ENCODE measurements at places on chromosomes 1 and 21.
A peak's percentile ranks its signal among the peaks of the same experiment; 100 is the strongest.

DNA sequence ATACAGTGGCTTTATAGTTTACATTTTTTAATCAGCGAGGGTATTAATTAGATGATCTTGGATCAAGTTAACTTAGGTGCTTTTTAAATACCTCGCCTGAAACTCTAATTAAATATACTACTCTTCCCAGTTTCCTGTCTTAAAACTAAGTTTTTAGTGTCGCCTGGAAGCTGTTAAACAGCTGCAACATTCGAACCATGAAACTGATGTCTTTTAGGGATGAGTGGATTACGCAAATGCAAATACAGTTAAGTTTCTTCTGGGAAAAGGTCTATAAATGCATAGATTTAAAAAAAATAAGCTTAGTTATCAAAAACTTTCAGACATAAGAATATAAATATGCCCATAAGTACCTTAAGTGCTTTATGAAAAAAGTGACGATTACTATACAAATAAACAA is 228.3 kb downstream of the PTPRC start:
- DNase-seq, result no peak

DNA sequence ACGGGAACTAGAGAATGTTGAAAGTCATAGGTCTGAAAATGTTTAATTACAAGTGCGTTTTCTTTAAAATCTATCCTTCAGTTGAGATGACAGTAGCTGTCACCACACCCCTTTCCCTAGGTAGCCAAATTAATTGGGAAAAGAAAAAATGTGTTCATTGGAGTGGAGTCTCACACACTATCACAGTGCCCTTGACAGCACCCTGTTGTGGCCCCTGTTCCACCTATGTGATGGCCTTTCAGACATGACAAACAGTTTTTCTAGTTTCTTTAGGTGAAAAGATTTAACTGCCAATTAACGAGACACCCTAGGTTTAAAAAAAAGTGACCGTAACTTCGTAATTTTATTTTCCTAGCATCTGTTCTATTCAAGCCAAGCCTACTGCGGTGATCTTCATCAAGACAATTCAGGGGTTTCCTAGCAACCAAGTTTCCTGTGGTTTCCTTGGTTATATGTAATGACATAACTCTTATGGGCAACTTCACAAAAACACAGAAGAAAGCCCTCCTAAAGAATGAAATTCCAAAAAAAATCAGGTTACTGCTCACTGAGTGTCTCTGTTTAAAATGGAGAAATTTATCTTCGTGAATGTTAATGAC is 298.3 kb downstream of the PDE4B start:
- no peak for DNase-seq

DNA sequence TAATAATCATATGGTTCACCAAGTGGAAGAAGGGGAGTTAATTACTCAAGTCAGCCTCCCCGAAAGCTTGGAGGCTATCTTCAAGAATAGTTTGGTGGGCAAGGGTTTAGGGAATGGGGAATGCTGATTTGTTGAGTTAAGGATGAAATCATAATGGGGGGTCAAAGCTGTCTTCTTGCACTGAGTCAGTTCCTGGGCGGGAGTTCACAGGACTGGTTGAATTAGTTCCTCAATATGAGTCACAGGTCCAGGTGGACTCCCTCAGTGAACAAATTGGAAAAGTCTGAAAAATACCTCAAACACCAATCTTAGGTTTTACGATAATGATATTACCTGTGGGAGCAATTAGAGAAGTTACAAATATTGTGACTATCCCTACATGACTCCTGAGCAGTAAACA is 115.2 kb upstream of the COA6 start:
- DNase-seq, result no peak

GRCh38 chr1:44464361-44464760 is 59.3 kb downstream of the RNF220 start:
- no peak for DNase-seq

DNA sequence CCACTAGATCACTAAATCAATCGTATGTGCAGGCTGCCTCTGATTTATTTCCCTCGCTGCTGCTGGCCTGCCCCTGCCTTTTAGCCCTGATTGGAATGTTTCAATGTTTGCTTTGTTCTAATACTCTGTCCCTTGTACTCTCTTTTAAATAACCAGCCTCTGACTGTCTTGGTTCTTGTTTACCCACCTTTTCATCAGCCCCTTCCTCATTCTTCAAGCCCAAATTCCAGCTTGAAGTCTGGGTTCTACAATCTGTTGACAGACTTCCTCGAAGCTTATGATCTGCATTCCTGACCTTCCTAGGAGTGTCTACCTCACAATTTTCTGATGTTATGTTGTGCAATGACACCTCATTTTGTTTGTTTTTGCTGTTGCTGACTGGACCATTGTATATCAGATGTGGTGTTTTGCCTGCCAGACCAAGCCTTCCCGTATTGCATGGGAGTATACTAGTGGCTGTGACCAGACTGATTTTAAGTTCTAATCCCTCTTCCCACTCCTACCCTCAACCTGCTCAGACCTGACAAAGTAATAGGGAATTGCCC is 46.6 kb upstream of the APOBEC4 start:
- DNase-seq, result no peak

DNA sequence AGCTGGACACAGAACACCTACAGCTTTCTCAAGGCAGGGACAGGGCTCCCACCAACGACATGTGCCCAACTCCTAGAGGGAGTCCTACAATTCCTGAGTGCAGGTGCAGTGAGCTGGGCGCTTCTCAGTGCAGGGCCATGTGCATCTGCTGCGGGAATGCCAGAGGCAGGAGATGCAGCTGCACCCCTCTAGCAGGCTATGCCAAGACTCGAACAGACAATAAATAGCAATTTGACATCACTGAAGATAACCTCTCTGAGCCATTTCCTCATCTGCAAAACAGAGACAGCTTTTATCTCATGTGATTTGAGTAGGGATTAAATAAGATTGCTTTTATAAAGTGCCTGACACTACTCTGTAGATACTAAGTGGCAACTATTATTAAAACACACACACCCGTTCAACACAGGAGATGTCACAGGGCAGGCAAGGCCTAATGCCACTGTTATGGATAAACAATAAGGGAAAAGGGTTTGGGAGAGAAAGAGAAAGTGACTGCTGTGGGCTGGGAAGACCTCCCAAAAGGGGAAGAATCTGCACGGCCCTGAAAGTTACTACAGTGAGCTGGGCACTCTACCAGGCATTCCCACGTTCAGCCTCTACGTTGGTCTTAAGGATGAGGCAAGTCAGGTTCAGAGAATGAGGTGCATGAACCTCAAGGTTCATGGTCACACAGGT is 5.7 kb downstream of the SLC9A1 start:
- DNase-seq, result no peak

GRCh38 chr1:109782927-109783326 is 19.2 kb upstream of the EPS8L3 start:
- DNase-seq, result no peak

DNA sequence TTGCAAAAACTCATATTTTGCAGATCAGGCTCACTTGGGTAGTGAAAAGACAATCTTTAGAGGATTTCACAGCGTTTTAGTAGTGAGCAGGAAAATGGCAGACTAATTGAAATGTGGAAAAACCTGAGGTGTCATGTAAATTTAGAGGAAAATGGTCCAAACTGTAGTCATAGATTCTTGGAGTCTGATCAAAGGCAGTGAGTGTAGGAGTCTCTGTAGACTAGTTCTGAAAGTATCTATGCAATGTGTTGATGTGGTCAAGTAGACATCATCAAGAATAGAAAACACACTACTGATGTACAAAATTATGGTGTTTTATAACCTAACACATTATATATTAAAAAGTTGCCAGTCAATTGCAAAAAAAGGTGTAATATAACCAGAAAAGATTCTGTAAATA is 143.2 kb upstream of the C1orf105 start:
- no peak for DNase-seq

DNA sequence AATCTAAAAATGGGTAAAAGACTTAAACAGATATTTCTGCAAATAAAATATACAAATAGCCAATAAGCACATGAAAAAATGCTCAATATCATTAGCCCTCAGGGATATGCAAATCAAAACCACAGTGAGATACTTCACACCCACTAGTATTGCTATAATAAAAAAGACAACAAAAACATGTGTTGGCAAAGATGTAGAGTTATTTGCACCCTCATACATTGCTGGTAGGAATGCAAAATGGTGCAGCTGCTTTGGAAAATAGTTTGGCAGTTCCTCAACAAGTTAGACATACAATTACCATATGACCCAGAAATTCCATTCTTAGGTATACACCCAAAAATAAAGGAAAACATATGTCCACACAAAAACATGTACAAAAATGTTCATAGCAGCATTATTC is 30.2 kb downstream of the ZZZ3 start:
- DNase-seq, result no peak

DNA sequence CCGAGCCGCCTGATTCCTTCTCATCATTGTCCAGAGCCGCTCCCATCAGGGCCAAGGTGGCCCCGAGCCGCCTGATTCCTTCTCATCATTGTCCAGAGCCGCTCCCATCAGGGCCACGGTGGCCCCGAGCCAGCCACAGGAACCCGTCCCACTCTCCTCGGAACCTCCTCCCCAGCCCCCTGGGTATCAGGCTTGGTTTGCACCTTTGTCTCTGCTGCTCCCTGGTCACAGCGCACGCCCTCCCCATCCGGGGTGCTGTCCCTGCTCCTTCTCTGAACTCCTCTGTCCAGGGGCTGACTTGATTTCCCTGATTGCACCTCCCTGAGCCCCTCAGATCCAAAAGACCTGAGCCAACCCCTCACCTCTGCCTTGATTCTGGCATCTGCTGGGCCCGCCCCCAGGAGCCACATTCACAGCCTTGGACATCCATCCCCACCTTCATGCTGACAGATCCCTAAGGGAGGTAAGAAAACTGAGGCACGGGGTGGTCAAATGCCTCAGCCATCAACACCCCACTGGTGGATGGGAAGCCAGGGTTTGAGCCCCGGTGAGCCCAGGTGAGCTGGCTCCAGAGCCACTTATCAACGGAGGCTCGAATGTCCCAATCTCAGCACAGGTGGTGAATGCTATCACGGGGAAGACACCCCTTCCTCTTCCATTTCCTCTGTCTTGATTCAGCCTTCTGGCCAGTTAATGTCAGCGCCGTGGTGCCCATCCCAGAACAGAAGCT is 25.6 kb upstream of the COL18A1 start:
- DNase-seq, result no peak

DNA sequence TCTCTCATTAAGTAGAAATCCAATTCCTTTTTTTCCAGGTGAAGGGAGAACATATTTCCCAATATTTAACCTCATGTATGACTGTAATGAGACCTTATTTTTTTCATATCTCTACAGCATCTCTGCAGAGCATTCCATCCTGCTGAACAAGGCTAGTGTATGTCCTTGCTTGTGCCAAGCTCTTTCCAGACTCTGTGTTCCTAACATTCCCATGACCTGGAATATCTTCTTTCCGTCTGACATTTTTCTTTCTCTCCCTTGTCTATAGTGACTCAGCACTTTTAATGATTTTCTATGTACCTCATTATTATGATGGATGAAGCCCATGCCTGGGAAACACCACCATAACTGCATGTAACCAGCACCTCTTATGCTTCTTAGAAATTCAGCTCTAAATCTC is 278.3 kb upstream of the NRIP1 start:
- DNase-seq, result no peak

- no peak for DNase-seq
Measured at GRCh38 chr1:240055936-240056335, 35.7 kb upstream of the FMN2 start.

- DNase-seq, result no peak
Measured at GRCh38 chr1:5917591-5918274, 74.5 kb downstream of the NPHP4 start.

DNA sequence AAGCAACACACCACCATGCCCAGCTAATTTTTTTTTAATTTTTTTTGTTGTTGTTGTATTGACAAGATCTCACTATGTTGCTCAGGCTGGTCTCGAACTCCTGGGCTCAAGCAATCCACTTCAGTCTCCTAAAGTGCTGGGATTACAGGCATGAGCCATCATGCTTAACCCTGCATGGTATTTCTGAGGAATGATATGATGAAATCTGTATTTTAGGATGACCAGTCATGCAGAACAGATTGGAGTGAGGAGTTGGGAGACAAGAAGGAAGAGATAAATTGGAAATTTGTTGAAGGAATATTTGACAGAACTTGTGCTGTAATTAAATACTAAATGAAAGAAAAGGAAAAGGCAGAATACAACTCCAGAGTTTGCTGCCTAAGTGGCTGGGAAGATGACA is 4.7 kb upstream of the NDUFS5 start:
- no peak for DNase-seq

GRCh38 chr1:41673378-41673777 is 188.9 kb upstream of the EDN2 start:
- DNase-seq, result peak; percentile 65

GRCh38 chr1:156104065-156104810 is 10.3 kb upstream of the LMNA start:
- peak; percentile 64 for DNase-seq

DNA sequence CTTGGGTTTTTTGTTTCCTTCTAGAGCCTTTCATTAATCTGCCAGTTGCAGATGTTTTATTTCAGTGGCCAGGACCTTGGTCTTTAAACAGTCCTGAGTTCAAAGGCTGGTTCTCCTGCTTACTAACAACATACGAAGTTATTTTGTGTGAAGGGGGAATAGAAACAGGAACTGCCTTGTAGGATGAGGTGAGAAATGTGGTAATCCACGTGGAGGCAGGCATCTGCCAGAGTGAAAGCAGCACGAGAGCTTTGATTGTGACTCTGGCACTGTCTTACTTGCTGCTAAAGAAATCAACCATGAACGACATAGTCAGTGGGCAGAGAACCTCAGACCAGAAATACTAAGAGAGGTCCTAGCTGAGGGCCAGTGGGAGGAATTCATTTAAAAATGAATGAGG is 30.4 kb downstream of the TMEM63A start:
- DNase-seq, result no peak
